C1 segment of cervical spinal cord (tissue), 14 donors: ENCODE measurements at places on chromosomes 7 and 10.

DNA sequence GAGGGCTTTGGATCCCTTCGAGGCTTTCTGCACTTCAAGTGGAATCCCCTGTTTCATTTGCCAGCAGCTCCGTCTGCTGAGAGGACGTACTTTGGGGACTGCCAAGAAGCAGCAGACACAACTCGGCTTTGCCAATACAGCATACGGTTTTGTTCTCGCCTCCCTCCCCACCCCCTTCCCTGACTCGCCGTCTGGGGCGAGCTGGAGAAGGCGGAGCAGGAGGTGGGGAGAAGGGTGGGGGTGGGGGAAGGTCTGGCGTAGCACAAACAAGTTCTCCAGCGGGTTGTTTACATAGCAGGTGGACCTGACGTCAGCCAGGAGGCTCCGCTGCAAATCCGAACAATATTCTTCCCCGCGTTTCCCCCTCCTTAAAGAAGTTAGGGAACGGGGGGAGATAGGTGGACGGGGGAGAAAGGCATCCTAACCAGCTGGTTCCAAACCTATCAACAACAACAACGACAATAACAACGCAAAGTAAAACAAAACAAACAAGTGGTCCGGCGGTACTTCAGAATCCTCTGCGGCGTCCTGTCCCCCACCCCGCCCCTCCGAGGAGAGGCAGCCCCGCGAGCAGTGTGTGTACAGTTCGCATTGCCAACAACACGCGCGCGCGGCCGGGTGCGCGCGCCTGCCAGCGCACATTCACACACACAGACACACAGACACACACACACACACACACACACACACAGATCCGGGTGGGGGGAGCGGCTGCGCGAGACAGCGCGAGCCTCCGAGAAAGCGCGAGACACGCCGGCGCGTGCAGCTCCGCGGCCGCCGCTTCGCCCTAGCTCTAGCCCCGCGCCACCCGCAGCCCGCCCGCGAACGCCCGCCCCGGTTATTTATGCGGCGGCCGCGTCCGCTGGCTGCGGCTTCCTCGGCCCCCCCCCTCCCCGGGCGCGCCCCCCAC is 167.0 kb upstream of the PPP1R3A start:
- no peak for DNase-seq

DNA sequence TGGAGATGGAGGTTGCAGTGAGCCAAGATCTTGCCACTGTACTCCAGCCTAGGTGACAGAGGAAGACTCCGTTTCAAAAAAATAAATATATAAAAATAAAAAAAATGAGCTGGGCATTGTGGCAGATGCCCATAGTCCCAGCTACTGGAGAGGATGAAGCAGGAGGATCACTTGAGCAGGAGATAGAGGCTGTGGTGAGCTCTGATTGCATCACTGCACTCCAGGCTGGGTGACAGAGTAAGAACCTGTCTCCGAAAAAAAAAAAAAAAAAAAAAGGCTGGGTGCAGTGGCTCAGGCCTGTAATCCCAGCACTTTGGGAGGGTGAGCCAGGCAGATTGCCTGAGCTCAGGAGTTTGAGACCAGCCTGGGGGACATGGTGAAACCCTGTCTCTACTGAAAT is 11.8 kb downstream of the ZNF487 start:
- DNase-seq: no peak

GRCh38 chr7:20447021-20447650 is 116.4 kb downstream of the ITGB8 start:
- DNase-seq: no peak

DNA sequence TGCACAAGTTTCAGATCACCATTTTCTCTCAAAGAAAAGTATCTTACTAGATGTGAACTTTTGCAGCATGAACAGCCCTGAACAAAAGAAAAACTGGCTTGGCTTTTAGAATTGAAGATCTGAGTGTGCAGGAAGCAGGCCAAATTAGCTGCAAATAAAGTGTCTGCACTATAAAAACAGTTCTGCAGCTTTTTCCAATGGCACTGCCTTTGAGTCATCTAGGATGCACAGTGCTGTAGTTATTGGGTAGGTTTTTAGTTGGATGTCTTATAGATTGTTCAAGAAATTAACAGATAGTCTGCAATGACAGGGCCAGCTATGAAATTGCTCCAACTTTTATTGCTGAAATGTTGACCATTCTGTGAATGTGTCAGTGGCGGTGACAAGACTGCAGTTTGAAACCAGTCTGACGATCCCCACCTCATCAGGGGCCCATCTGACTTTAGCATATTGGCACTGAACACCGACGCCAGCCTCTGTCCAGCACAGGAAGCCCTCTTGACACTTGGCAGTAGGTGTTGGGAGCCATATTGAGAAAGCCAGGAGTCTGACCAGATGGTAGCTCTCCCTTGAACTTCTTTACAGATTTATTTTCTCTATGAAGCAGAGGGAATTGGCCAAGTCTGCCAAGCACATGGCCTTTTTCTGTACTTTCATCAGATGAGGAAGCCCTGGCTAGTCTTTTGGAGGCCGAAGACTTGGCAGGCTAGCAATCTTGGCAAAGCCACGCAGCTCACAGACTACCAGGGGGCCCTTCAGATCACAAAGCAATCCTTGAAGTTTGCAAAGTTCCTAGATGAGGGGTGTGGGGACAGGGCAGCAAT is 490.6 kb downstream of the NEBL start:
- DNase-seq: no peak

GRCh38 chr7:140673774-140674155 is 1.0 kb downstream of the ADCK2 start:
- DNase-seq: no peak

- DNase-seq: no peak
Observed at GRCh38 chr10:30821994-30822692, 192.6 kb upstream of the LYZL2 start.

DNA sequence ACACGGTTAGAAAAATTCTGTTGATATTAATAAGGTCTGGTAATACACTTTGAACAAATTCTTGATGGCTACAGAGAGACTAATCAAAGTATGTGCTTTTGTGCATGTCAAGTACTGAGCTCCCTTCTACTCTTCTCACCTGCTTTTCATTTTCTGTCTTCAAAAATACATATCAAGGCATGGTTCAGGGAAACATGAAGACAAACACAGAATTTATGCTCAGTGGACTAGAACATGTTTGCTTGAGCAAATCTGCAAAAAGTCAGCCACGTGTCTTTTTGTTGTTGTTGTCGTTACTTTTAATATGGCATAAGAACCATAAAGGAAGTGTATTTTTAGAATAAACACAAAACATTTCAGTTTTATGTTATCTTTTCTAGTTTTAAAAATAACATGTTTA is 21.9 kb downstream of the CDK13 start:
- no peak for DNase-seq

GRCh38 chr10:99984211-99985034 is 25.3 kb downstream of the DNMBP start:
- no peak for DNase-seq

DNA sequence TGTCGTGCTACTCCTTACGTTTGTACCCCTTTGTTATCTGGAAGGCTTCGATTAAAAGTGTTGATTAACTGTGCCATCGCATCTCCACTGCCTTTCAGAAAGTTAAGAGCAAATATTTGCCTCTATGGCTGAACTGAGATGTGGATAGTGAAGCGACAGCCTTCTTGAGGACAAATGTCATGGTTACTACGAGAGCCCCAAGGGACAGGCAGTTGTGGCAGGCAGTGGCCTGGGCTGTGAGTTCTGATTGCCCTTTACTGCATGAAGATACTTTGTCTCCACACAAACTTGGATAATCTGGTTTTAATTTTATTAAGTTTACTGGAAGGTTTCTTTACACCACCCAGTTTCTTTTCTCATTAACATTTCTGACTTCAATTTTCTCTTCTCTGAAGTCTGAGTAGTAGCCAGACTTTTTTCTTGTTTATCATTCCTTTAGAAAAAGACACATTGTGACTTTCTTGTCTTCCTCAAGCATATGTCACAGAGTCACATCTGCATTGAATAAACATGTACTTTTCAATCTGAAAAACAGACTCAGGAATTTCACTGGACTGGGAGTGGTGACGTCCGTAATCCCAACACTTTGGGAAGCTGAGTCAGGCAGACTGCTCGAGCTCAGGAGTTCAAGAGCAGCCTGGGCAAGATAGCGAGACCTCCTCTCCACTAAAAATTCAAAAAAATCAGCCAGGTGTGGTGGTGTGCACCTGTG is 1.5 kb downstream of the TAS2R41 start:
- no peak for DNase-seq

DNA sequence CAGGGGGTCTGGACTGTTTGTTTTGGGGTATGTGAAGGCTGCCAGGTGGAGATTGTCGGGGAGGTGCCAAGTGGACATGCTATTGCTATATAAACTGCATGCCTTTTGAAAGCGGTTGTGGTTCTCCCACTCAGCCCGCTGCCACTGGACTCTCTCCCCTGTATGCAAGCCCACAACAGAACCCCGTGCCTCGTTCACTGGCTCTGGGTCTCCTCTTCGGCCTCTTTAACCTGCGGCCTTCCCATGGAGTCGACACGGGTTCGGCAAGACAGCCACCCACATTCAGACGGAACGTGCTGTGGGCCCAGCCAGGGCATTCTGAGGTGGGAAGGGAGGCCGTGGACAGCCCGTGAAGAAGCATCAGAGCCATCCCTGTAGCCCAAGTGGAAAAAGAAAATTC is 50.3 kb downstream of the SVIL start:
- DNase-seq: no peak

GRCh38 chr7:54843841-54844355 is 84.9 kb upstream of the SEC61G start:
- no peak for DNase-seq

DNA sequence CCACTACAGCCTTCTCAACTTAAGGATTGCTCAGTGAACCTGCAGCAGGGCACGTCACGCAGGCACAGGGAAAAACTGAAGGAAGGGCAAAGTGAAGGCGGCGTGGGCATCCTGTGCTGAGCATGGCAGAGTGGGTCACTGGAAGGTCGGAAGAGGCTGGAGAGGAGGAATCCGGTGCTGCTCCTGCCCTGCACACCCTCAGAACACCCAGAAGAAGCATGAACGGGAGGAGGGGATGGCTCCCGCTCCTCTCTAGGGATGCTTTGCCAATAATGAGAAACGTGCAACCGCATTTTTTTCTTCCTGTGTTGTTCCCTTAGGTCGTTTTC is 175.1 kb downstream of the TNS3 start:
- DNase-seq: no peak

GRCh38 chr7:139038691-139039090 is 2.8 kb upstream of the ZC3HAV1L start:
- DNase-seq: no peak

DNA sequence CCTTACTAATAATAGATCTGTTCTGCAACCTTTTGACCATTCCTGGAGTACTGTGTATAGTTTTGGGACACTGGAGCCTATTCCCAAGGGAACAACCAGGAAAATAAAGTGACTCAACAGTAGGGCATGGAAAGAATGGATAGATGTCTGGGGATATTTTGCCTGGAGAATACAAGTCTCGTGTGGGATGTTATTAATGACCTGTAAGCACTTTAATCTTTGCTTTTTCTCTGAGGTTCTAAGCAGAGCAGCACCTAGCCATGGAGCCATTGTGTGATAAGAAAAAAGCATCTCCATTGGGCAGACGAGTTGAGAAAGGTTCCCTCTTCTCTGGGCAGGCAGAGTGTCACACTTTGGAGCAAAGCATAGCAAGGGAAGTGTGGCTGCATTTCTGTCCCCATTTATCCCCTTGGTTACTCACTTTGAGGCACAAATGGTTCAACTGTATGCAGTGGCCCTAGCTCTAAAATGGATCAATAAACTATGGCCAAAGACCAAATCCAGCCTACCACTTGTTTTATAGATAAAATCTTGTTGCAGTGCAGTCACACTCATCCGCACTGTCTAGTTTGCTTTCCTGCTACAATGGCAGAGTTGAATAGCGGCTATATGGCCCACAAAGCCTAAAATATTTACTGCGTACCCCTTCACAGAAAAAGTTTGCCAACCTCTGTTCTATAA is 21.0 kb upstream of the CCDC71L start:
- no peak for DNase-seq

DNA sequence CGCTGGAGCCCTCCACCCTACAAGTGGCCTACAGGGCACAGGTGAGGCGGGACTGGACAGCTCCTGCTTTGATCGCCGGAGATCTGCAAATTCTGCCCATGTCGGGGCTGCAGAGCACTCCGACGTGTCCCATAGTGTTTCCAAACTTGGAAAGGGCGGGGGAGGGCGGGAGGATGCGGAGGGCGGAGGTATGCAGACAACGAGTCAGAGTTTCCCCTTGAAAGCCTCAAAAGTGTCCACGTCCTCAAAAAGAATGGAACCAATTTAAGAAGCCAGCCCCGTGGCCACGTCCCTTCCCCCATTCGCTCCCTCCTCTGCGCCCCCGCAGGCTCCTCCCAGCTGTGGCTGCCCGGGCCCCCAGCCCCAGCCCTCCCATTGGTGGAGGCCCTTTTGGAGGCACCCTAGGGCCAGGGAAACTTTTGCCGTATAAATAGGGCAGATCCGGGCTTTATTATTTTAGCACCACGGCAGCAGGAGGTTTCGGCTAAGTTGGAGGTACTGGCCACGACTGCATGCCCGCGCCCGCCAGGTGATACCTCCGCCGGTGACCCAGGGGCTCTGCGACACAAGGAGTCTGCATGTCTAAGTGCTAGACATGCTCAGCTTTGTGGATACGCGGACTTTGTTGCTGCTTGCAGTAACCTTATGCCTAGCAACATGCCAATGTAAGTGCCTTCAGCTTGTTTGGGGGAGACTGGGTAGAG is at the start of gene COL1A2:
Gene COL1A2, plus strand, starts transcription at position 459 of the 704 bp plus-strand sequence. Its CDS starts 137 bp downstream, at position 596.
- DNase-seq: no peak

DNA sequence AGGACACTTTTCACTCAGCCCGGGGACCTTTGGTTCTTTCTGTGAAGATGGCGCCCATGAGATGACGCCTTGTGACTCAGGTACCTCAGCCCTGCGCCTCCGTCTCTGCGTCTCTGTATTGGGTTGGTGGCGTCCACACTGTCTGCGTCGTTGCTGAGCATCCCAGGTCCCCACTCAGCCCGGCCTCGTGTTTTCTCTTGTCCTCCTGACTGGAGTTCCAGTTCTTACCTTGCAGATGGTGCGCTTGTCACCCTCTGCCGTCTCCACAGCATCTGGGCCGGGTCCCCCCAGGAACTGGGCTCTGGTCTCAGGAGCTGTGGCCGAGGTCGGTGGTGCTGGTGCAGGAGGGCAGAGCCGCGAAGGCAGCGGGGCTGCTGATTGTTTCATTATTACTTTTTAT is 150.4 kb downstream of the WDR37 start:
- no peak for DNase-seq

- DNase-seq: no peak
Observed at GRCh38 chr10:14904316-14904732, 25.7 kb downstream of the SUV39H2 start.

DNA sequence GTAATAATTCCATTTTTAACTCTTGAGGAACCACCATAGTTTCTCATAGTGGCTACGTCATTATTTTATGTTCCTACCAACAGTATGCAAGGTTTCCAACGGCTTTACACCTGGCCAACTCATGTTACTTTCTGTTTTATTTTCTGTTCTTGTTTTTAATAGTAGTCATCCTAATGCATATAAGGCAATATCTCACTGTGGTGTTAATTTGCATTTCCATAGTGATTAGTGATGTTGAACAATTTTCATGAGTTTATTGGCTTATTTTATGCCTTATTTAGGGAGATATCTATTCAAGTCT is 465.5 kb upstream of the KLF6 start:
- DNase-seq: no peak
